ENCODE measurements at places on chromosomes 12 and 14.
A peak's percentile ranks its signal among the peaks of the same experiment; 100 is the strongest.

- DNase-seq: no peak
These were observed 58.6 kb downstream of the FOXN4 start for GRCh38 chr12:109250523-109250922.

DNA sequence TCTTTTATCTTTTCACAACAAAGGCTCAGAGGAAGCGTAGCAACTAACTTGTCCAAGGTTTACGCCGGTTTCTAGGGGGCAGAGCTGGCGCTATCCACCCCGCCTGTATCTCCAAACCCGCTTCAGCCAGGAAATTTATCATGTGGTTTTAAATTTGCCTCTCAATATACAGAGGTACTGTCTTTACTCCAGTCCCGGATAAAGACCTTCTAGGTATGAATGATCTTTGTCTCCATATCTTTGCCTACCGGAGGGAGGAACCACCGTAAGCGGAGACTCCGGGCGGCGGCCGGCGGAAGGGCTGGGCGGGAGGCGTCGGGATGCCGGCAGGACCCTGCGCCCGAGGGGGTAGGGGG lies 693 bp upstream of the RIMKLB start:
- no peak for DNase-seq

DNA sequence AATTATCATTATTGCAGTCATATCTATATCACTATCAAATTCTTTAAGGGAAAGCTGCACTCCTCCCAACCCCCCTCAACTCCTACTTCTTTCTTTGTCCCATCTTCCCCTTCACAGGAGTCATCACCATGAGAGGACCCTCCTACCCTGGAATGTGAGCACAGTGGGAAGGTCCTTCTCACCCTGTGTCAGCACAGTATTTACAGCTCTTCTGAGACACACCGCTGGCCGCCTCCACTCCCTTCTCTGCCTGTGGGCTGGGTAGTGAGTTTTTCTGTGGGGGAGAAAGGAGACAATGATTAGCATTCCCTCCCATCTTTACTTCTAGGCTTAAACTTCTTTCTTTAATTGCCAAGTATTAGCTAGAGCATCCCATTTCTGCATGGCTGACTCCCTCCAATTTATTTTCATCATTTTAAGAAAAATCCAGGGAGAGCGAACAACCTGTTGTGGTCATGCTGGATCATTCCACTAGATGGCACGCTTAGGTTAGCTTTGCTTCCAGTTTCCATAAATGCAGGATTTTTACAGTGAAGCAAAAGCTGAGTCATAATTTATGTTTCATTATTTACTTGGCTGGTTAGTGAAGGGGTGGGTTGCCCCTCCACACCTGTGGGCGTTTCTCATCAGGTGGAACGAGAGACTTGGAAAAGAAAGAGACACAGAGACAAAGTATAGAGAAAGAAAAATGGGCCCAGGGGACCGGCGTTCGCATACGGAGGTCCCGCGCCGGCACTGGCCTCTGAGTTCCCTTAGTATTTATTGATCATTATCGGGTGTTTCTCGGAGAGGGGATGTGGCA lies 188.5 kb downstream of the ALX1 start:
- DNase-seq: peak; percentile 36

DNA sequence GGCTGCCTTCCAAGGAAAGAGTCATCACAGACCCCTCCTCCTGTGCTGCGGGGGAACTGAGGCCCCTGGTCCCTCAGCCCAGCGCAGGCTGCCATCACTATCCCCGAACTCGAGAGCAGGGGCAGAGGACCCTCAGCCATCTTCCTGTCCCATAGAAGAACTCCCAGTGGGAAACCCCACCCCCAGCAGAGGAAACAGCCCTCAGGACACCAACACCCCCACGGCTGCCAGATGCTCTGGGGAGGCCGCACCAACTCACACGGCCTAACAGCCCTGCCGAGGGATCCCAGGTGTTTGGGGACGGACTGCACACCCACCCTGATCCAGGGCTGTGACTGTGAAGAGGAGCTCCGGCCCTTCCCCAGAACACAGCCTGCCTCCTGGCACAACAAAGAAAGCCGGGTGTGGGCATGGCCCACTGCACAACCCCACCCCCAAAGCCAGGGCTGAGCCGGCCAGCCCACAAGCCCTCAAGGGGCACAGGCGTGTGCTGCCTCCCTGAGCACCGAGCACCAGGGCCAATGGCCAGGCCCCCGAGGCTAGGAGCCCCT lies 16.3 kb upstream of the C14orf180 start:
- no peak for DNase-seq

GRCh38 chr12:11645391-11645790 lies 4.1 kb upstream of the ETV6 start:
- no peak for DNase-seq

- no peak for DNase-seq
These were observed 211.5 kb downstream of the PIK3C2G start for GRCh38 chr12:18472806-18473205.

- DNase-seq: no peak
These were observed 23.7 kb upstream of the AEBP2 start for GRCh38 chr12:19415563-19415962.

DNA sequence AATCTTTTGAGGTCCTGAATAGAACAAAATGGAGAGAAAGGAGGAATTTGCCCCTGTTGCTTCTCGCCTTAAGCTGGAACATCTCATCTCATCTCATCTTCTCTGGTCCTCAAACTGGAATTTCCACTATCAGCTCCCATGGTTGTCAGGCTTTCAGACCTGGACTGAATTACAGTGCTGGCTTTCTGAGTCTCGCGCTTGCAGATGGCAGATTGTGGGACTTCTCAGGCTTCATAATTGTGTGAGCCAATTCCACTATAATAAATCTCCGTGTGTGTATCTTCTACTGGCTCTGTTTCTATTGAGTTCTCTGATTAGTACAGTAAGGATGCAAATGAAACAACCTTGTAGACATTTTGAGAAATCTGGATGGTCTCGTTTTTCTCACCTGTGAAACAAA lies 199.0 kb downstream of the TMEM117 start:
- no peak for DNase-seq

GRCh38 chr12:4320497-4320852 lies 538 bp upstream of the TIGAR start:
- no peak for DNase-seq

GRCh38 chr12:68646484-68646883 lies 35.8 kb downstream of the RAP1B start:
- no peak for DNase-seq

DNA sequence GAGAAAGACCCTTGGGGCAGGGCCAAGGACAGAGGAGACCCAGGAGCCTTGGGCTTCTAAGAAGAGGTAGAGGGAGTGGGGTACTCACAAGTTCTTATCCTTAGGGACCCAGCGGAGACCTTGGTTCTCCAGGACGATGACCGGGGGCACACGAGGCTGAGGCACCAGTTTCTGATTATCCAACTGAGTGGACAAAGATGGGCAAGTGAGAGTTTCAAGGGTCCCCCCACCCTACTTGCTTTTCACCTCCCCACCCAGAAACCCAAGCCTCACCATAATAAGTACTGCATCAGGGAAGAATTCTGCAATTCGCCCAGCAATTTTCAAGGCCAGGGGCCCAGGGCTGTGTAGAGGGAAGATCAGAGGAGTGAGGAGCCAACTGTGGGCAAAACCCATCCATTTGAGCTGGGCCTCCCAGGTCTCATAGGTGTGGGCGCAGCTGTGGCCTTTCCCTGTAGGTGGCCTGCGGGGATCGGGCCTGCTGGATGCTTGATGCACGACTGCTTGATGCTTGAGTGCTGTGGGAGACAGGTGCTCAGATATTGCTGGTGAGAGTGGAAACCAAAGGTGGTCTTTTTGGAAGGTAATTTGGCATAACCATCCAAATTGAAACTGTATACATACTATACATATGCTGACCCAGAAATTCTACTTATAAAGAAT lies 2.0 kb downstream of the EMC9 start:
- DNase-seq: no peak

- no peak for DNase-seq
These were observed 17.7 kb upstream of the TDG start for GRCh38 chr12:103947871-103948555.

- no peak for DNase-seq
These were observed 45.0 kb upstream of the AMN1 start for GRCh38 chr12:31773867-31774266.
